Caco-2 (cell line): ENCODE measurements at places on chromosomes 5 and 9.

DNA sequence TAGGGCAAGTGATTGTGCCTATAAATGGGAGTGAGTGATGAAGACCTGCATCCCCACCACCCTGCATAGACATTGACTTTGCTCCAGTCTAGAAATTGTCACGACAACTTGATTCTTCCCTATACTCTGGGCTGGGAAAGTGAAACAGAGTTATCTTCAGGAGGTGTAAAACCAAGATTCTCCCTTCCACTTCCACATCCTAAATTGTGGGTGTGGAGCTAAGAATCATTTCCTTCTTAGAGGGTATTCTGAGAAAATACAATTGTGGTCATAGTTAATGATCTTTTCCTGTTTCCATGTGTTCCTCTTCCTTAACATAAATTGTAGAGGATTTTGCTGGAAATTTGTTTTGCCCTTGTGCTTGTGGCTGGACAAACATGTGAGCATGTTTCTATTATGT lies 96.8 kb upstream of the PJA2 start:
- H3K4me3 ChIP-seq: no peak overlapping the region
- H3K36me3 ChIP-seq: no peaks in the 10 kb centered on the region
- no peaks in the 10 kb centered on the region for H3K27me3 ChIP-seq
- DNase-seq: no peak

- H3K27me3 ChIP-seq: no peaks in the 10 kb centered on the region
- DNase-seq: no peak
- H3K4me1 ChIP-seq: no peaks in the 10 kb centered on the region
- no peaks in the 10 kb centered on the region for H3K36me3 ChIP-seq
Measured at GRCh38 chr9:88236511-88237478, 98.5 kb upstream of the SPATA31C2 start.

DNA sequence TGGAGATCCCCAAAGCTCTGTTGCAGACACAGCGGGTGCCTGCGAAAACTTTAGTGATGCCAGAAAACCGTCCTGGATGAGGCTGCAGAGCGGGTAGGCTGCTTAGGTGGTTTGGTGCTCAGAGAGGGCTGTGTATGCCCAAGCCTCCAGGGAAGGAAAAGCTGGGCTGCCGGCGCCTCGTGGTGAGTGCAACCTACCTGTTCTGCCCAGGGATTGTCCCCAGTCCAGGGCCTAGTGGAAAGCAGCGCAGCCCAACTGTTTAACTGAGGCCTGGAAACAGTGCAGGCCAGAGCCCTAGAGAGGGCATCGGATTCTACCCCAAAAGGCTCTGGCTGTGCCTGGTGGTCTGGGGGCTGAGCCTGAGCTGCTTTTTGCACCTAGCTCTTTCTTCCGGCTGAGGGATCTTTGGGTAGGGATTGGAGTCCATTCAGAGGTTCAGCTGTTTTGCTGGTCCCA lies 2.8 kb downstream of the LMX1B start:
- H3K4me3 ChIP-seq: no peak overlapping the region
- no peaks in the 10 kb centered on the region for H3K36me3 ChIP-seq
- H3K27me3 ChIP-seq: no peaks in the 10 kb centered on the region
- H3K4me1 ChIP-seq: peaks cover 4% of the 10 kb centered on the region; the same call in 1 of the 2 replicates
- DNase-seq: no peak

DNA sequence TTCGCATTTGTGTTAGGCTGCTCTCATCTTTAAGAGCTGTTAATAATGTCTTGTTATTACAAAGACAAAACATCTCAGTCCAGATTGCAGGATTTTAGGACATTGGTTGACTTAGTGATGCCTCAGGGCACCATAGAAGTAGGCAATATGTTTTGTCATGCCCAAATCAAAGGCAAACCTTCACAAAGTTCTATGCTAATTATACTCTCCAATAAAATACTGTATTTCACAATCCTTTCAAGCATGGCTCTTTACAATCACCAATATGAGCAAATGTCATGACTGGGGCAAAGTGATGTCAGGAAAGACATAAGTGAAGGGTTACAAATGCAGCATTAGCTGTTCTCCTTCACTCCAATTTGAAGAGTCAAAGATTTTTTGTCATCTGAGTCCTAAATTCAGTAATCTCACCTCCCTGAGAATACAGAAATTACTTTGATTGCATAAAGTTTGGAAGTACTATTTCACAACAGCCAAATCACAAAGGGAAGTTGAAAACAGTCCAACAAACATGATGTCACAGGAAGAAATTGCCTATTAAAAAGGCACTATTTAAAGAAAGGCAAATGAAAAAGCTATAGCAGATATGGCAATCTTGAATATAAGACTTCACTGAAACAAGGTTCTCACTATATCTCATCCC lies 303.2 kb downstream of the PRR16 start:
- no peak overlapping the region for H3K27ac ChIP-seq
- H3K4me1 ChIP-seq: no peaks in the 10 kb centered on the region

DNA sequence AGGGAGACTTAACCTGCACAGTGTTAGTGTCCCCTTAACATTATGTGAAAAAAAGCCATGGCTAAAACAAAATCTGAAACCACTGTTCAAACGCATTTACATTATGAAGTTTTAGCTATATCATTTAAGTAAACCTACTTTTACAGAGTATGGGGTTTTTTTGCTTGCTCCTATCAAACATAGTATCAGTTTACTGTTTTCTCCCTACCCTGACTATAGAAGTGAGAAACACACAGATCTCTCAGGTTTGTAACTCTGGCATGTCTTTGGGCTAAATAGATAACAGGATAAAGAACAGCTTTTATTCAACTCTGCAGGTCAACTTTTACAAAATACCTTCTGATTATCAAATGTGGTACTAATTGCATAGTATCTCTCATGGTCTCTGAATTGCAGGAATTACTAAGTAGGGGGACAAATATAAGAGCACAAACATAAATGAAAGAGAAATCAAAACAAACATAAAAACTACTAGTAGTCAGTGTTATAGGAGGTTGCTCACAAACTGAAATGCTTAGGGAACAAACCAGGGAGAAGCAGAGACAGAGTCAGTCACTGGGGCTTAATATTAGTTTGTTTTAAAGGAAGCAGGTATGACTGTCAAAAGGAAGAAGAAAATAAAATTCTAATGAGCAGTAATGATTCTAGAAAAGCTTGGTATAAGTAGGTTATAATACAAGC lies 155.8 kb downstream of the MLLT3 start:
- H3K27me3 ChIP-seq: no peaks in the 10 kb centered on the region
- DNase-seq: no peak
- no peak overlapping the region for H3K4me3 ChIP-seq
- H3K4me1 ChIP-seq: no peaks in the 10 kb centered on the region
- H3K36me3 ChIP-seq: no peaks in the 10 kb centered on the region

GRCh38 chr5:158435161-158435616 lies 576.2 kb upstream of the CLINT1 start:
- H3K4me1 ChIP-seq: no peaks in the 10 kb centered on the region
- no peak overlapping the region for H3K4me3 ChIP-seq
- DNase-seq: no peak
- no peak overlapping the region for H3K27ac ChIP-seq

- DNase-seq: no peak
- no peak overlapping the region for H3K27ac ChIP-seq
- H3K4me1 ChIP-seq: no peaks in the 10 kb centered on the region
- H3K4me3 ChIP-seq: no peak overlapping the region
- no peaks in the 10 kb centered on the region for H3K27me3 ChIP-seq
Measured at GRCh38 chr5:94832685-94833084, 214.2 kb downstream of the SLF1 start.

DNA sequence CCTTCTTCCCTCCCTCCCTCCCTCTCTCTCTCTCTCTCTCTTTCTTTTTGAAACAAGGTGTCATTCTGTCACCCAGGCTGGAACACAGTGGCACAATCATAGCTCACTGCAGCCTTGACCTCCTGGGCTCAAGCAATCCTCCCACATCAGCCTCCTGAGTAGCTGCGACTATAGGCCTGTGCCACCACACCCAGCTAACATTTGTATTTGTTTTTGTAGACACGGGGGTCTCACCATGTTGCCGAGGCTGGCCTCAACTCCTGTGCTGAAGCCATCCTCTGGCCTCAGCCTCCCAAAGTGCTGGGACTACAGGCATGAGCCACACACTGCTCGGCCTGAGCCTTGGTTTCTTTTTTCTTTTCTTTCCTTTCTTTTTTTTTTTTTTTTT lies 45.8 kb downstream of the PLPP7 start:
- no peak for DNase-seq
- H3K36me3 ChIP-seq: no peaks in the 10 kb centered on the region
- H3K27me3 ChIP-seq: no peaks in the 10 kb centered on the region
- H3K27ac ChIP-seq: no peak overlapping the region

DNA sequence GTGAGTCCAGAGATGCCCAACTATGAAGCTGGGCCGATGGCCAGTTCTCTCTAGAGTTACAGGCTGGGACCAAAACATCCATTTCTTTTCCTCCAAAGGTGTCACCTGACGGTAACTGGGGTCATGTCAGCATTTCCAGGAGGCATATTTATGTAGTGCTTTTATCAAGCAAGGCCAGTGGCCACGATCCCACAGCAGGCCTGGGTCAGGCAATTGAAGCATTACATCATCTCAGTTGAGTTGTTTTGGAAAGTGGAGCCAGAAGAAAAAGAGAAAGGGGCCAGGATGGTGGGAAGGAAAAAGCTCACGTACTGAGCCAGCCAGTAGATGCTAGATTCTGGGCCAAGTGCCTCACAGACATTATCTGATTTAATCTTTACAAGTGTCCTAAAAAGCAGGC lies 73.9 kb upstream of the BRINP1 start:
- DNase-seq: no peak
- H3K4me3 ChIP-seq: no peak overlapping the region
- no peaks in the 10 kb centered on the region for H3K36me3 ChIP-seq
- H3K27ac ChIP-seq: no peak overlapping the region
- no peaks in the 10 kb centered on the region; the same call in 1 of the 2 replicates for H3K4me1 ChIP-seq
- no peaks in the 10 kb centered on the region for H3K27me3 ChIP-seq

- no peak overlapping the region for H3K27ac ChIP-seq
- no peak overlapping the region for H3K4me3 ChIP-seq
- DNase-seq: no peak
- no peaks in the 10 kb centered on the region for H3K27me3 ChIP-seq
Measured at GRCh38 chr9:16363073-16363781, 507.2 kb downstream of the BNC2 start.

DNA sequence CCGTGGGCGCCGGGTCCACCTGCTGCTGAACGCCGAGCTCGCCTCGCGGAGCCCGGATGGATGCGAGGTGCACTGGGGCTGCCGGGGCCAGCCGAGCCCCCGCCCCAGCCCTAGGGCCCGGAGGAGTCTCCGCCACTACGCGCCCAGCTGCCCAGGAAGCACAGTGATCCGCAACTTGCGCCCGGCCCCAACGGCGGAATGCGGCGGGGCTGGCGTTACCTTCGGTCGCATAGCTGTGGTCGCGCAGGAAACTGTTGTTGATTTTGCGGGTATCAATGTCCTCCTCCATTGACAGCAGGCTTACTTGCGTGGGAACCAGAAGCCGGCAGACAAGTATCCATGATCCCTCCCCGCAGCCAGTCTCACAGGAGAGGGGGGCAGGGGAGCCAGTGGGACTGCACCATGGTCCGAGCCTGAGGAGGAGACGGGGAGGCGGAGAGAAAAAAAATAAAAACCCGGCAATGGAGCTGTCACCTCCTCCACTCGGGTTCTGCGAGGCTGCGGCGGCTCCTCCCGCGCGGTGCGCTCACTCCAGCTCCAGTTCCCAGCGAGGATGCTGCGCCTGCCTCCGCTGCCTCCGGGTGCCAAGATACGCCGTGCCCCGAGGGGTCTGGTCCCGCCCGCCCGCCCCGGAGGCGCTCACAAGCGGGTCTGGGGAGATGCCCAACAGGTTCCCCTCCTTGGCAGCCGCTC lies 628 bp downstream of the PPP2R2B start:
- DNase-seq: peak; percentile 32
- H3K4me3 ChIP-seq: peak overlapping the region; percentile 54
- no peaks in the 10 kb centered on the region for H3K27me3 ChIP-seq
- H3K4me1 ChIP-seq: no peaks in the 10 kb centered on the region
- no peaks in the 10 kb centered on the region for H3K36me3 ChIP-seq

DNA sequence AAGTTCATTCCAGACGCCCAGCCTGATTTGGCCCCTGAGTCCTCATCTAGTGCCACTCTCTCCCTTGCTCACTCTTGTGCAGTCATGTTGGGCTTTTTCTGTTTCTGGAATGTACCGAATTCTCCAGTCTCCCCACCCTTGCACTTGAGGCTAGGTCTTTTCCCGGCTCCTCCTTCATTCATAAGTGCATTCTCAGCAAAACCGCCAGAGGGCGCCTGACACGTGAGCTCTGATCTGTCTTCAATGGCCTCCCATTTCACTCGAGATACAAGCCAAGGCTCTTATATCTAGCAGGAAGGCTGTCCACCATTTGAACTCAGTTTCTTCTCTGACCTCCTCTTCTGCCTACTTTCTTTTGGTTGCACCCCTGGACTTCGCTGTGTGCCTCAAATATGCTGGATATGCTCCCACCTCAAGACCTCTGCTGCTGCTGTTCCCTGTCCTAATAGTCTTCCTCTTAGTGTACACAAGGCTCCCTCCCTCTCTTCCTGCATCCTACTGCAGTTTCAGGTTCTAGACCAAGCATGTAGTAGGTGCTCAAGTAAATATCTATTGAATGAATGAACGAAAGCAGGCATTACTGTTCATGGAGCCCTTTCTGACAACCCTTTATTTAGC lies 568.1 kb upstream of the WWC1 start:
- no peaks in the 10 kb centered on the region for H3K36me3 ChIP-seq
- H3K4me1 ChIP-seq: peaks cover 3% of the 10 kb centered on the region; the same call in 1 of the 2 replicates
- H3K4me3 ChIP-seq: no peak overlapping the region
- H3K27me3 ChIP-seq: no peaks in the 10 kb centered on the region
- peak; percentile 74 for DNase-seq

DNA sequence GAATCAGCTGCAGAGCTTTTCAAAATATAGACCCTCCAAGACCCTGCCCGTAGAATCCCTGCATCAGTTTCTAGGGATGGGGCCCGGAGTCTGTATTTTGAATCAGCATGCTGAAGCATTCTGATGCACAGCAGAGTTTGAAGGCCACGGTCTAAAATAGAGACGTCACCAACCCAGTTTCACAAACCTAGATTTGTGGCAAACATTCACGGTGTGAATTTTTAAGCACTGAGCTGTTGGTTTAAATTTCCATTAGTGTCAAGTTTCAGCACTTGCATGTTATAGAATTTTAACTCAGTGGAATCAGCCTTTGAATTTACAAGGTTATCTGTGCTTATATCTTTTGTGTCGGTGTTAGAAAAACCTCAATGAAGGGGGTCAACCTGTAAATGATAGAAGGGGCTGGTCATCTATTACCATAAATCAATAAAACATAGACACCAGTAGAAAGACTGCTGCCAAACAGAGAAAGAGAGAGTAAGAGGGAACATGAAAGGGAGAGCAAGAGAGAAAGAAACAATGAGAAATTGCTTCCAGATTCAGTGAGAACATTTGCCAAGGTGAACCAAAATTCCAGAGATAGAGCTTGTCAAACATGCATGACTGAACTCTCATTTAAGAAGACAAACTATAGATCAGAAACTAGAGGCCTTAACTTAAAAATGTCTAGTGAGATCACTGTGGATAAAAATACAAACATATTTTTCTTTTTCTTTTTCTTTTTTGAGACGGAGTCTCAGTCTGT lies 414.9 kb downstream of the ZSWIM6 start:
- DNase-seq: no peak
- no peaks in the 10 kb centered on the region for H3K4me1 ChIP-seq
- H3K4me3 ChIP-seq: no peak overlapping the region
- no peak overlapping the region for H3K27ac ChIP-seq
- H3K36me3 ChIP-seq: no peaks in the 10 kb centered on the region

- no peak for DNase-seq
- 0 out of 2 replicates have a peak, but pooled peaks cover 3% of the 10 kb centered on the region for H3K4me1 ChIP-seq
- no peak overlapping the region for H3K4me3 ChIP-seq
- H3K27me3 ChIP-seq: no peaks in the 10 kb centered on the region
- no peak overlapping the region for H3K27ac ChIP-seq
Measured at GRCh38 chr5:124232515-124232914, 513.9 kb downstream of the ZNF608 start.

- no peak overlapping the region for H3K4me3 ChIP-seq
- DNase-seq: no peak
- H3K36me3 ChIP-seq: no peaks in the 10 kb centered on the region
- no peaks in the 10 kb centered on the region for H3K4me1 ChIP-seq
- no peak overlapping the region for H3K27ac ChIP-seq
Measured at GRCh38 chr5:173998531-173998930, 9.6 kb downstream of the C5orf47 start.
